ENCODE measurements at places on chromosomes 1 and 21.

- DNase-seq, result no peak
These were observed 41.3 kb downstream of the RIPK4 start for GRCh38 chr21:41725421-41726031.

DNA sequence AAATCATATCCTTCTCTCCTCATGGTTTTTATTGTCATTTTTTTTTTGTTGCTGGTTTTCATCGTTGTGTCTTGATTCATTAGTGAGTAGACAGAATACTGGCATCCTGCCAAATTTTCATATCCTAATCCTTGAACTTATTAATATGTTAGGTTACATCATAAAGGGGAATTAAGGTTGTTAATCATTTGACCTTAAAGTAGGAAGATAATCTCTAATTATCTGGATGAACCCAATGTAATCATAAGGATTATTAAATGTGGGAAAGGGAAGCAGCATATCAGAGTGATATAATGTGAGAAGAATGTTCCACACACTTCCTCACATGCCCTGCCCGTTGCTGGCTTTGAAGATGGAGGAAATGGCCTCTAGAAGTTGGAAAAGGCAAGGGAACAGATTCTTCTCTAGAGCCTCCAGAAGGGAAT is 299.7 kb downstream of the HMCN1 start:
- no peak for DNase-seq

DNA sequence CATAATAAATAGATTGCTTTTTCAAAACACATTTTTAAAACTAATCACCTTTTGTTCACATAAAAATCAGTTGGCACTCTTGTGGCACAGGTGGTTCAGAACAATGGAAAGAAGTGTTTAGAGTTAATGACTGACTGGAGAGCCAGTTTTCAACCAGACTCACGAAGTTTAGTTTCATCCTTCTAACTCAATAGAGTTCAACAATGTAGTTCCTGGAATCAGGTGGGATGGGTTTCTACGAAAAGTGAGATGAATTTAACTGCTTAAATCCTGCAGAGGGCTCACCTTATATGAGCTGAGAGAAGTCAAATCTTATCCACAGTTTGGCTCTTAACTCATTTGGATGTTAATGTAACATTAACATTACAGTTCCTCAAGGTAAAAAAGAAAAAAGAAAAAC is 116.5 kb downstream of the SMYD2 start:
- DNase-seq, result peak; percentile 17

DNA sequence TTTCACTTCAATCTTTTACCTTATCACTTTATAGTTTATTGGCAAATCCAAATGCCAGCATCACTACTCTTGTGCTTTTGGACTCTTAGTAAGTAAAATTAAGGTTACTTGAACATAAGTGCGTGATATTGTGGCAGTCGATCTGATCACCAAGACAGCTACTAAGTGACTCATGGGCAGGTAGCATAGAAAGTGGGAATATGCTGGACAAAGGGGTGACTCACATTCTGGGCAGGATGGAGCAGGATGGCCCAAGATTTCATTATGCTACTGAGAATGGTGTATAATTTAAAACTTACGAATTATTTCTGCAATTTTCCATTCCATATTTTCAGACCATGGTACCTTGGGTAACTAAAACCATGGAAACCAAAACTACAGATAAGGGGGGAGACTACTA is 120.2 kb downstream of the ROR1 start:
- DNase-seq, result no peak

- no peak for DNase-seq
These were observed 2.3 kb upstream of the MED18 start for GRCh38 chr1:28326515-28326914.

DNA sequence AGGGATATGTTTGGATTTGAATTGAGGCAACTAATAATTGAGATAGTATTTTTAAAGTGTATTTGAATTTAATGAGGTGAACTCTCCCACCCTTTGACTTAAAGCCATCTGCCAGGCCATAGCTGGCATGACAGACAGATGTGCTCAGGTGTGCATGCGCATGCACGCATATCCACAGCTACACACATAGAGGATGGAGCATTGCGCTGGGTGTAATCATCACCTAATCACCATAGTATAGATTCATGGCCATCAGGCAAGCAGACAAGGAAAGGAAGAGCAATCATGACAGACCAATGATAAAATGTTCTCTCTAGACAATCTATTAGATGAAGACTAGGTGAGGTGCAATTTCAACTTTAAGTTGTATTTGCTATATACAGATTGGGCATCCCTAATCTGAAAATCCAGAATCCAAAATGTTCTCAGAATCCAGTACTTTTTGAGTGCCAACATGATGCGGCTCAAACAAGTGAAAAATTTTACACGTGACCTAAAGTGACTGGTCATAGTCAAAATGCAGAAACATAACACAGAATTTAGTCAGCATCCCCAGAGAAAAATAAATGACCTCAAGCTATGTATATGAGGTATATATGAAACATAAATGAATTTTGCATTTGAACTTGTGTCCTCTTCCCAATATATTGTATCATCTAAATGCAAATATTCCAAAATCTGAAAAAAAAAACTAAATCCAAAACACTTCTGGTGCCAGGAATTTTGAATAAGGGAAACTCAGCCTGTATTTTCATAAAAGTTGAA is 70.1 kb downstream of the PTPRC start:
- DNase-seq, result no peak

All from activated CD4-positive, alpha-beta T cell treated with anti-CD3 and anti-CD28 coated beads, Interleukin-2, Interleukin-4, amounts not matched to agents 100 ng/mL and 50 ng/mL, durations not matched to agents 16 hours and 8 hours (primary cell).